Colonic mucosa (tissue), 4 donors: ENCODE measurements at places on chromosomes 7 and 10. TPM values are rescaled to one million over a fixed set of nuclear protein-coding genes. Genes with fewer than 3 reads are reported as not detected.

- H3K27ac ChIP-seq: no peak overlapping the region
- H3K4me3 ChIP-seq: no peak overlapping the region
- no peaks in the 10 kb centered on the region for H3K4me1 ChIP-seq
- no peaks in the 10 kb centered on the region for H3K36me3 ChIP-seq
- DNase-seq: no peak
Observed at GRCh38 chr10:6034371-6034770, 27.8 kb downstream of the IL2RA start.

- peak within 1 kb of the TSS; percentile 81 for H3K27ac ChIP-seq
- no peaks in the 10 kb centered on the region for H3K27me3 ChIP-seq
- no peak for DNase-seq
- H3K4me1 ChIP-seq: peaks cover 12% of the 10 kb centered on the region
- no peaks in the 10 kb centered on the region for H3K36me3 ChIP-seq
Observed at GRCh38 chr7:2631946-2632732, at the start of gene TTYH3. Gene TTYH3, plus strand, starts transcription at chr7:2631986. Its CDS starts 170 bp downstream, at chr7:2632156.

- no peaks in the 10 kb centered on the region for H3K36me3 ChIP-seq
- no peak overlapping the region for H3K27ac ChIP-seq
- DNase-seq: no peak
- H3K4me3 ChIP-seq: no peak overlapping the region
Observed at GRCh38 chr10:4199196-4199595, 414.2 kb upstream of the KLF6 start.

DNA sequence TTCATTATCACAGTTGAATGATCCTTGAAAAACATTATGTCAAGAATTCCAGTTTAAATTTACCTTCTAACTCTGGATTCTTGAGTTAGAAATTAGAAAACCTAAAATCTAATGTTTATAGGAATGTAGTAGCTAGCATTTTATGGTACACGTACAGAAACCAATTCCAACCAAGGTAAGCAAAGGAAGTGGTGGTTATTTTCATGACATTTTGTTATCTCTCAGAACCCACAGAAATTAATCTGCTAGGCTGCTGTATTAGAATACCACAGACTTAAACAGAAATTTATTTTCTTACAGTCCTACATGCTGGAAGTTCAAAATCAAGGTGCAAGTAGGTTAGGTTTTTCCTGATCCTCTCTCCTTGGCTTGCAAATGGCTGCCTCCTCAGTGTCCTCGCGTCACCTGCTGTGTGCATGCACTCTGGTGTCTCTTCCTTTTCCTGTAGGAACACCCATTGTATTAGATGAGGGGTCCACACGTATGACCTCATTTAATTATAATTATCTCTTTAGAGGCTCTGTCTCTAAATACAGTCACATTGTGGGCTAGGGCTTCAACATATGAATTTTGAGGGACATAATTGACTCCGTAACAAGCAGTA lies 8.5 kb upstream of the CSTF2T start:
- no peaks in the 10 kb centered on the region for H3K4me1 ChIP-seq
- H3K27me3 ChIP-seq: no peaks in the 10 kb centered on the region
- no peak overlapping the region for H3K27ac ChIP-seq

- peak overlapping the region; percentile 83 for H3K4me3 ChIP-seq
- H3K4me1 ChIP-seq: peaks cover 5% of the 10 kb centered on the region
- peak; percentile 68 for DNase-seq
- H3K27ac ChIP-seq: peak overlapping the region; percentile 65
- no peaks in the 10 kb centered on the region for H3K27me3 ChIP-seq
- no peaks in the 10 kb centered on the region for H3K36me3 ChIP-seq
Observed at GRCh38 chr7:100604976-100605911, 3.1 kb downstream of the PCOLCE start.

DNA sequence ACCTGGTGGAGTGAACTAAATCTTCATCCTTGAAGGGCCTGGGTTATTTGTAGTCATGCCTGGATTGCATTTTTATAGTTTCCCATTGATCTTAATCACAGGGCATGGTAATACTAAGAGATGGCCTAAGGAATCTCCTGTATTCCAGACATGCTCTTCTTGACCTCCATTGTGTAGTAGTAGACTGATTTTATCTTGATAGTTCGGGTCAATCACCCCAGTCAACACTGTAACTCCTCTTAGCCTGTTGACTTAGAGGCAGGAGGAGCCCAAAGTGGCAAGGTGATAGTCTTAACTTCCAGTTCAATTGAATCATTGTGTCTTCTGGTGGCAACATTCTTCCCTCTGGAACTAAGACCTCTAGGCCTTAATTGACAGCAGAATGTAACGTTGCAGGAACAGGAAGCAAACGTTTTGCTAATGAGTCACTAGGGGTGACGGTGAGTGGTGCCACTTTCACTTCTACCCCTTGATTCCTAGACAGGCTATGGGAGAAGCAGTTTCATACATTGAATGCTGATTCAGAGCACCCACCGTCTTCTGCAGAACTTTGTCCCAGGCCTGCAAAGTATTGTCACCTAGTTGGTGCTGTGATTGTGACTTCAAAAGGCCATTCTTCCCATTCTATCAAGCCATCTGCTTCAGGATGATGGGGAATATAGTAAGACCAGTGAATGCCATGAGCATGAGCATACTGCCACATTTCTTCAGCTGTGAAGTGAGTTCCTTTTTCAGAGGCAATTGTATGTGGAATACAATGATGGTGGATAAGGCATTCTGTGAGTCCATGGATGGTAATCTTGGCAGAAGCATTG lies 24.0 kb upstream of the PAPSS2 start:
- no peak overlapping the region for H3K27ac ChIP-seq
- H3K4me1 ChIP-seq: no peaks in the 10 kb centered on the region
- no peaks in the 10 kb centered on the region for H3K36me3 ChIP-seq
- H3K27me3 ChIP-seq: no peaks in the 10 kb centered on the region

GRCh38 chr10:29191674-29192073 lies 97.2 kb upstream of the LYZL1 start:
- no peaks in the 10 kb centered on the region for H3K27me3 ChIP-seq
- DNase-seq: no peak
- no peak overlapping the region for H3K4me3 ChIP-seq
- H3K36me3 ChIP-seq: no peaks in the 10 kb centered on the region
- H3K27ac ChIP-seq: no peak overlapping the region
- no peaks in the 10 kb centered on the region for H3K4me1 ChIP-seq

DNA sequence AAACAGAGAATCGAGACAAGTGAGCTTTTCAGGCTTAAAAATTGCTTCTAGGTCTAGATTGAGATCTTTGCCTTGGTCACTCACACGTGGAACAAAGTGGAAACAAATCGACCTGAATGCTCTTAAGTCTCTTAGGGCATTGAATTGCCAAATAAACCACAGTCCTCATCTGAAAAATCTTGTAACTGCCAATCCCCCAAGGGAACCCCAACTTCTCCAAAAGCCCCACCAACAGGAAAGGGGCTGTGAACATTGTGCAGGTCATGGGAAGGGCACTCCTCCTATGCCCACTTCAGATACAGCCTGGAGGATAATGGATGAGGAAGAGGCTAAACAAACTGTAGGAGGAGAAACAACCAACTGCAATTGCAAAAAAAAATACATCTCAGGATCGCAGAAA lies 91.3 kb downstream of the DGKI start:
- H3K36me3 ChIP-seq: no peaks in the 10 kb centered on the region
- no peak overlapping the region for H3K27ac ChIP-seq
- no peaks in the 10 kb centered on the region for H3K4me1 ChIP-seq
- DNase-seq: no peak

The SEMA3E gene
- total RNA-seq: 2.3 TPM

The PHYHIPL gene
- total RNA-seq: not detected

The C10orf62 gene
- not detected for total RNA-seq

The POLL gene
- 33.9 TPM for total RNA-seq
